Activated effector memory CD4-positive, alpha-beta T cell treated with Interleukin-2 at 50 U/mL for 16 hours (primary cell): ENCODE measurements at places on chromosomes 6 and 20.

DNA sequence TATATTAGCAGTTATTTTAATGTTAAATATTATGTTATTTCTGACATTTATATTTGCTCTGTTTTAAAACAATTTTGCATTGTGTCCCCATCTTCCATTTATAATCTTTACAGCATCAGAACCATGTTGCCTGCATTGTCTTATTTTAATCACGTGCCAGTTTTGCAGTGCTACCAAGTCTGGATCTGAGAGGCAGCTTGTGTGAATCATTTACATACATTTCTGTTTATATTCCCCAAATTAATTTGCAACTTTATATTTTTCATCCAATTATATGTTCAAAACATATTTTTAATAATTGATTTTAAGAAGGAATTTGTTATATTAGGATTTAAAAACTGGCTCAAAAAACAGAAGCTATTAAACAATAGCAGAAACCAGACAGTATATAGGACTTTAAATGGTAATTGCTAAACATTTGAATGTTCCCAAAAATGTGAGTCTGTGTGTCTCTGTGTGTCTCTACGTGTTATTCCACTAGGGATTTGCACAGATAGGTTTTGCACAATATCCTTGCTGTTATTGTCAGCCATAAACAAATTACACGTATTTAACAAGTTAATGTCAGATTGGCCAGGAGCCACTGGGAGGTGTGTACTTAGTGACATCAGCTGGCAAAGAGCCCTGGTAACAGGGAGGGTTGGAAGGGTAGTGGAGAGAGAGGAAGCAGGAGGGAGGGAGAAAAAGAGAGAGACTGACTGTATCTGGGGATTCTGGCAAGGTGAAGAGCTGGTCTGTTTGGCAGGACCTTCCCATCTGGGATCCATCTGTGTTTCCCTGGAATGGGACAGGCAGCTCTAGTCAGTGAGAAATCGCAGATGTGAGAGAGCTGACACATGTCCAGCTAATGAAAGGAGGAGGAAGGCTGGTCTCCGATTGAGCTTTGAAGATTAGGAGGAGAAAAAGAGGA, 72.1 kb downstream of the CBFA2T2 start:
- no peak for DNase-seq

DNA sequence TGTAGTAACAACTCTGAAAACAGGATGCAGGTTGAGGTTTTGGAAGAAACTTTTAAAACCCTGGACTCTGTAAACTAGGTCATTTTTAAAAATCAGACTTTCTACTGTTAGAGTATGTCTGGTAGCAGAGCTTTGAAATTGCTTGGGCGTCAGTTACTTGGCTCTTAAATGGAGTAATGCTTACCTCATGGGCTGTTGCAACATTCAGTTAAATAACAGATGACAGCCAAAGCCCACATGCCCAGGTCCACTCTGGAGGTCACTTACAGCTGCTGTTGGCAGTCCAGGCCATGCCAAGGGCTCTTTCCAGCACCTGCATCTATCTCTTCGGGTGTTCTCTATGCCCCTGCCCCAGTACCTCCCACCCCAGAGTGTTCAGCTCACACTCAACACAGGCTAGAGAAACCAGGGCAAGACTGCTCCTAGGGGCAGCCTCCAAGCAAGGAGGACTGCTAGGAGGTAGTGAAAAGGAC, 96.4 kb downstream of the BANF2 start:
- no peak for DNase-seq

- no peak for DNase-seq
These were observed 46.7 kb upstream of the MOCS1 start for GRCh38 chr6:39980839-39981580.

- no peak for DNase-seq
These were observed 197.4 kb downstream of the JARID2 start for GRCh38 chr6:15443119-15443830.

DNA sequence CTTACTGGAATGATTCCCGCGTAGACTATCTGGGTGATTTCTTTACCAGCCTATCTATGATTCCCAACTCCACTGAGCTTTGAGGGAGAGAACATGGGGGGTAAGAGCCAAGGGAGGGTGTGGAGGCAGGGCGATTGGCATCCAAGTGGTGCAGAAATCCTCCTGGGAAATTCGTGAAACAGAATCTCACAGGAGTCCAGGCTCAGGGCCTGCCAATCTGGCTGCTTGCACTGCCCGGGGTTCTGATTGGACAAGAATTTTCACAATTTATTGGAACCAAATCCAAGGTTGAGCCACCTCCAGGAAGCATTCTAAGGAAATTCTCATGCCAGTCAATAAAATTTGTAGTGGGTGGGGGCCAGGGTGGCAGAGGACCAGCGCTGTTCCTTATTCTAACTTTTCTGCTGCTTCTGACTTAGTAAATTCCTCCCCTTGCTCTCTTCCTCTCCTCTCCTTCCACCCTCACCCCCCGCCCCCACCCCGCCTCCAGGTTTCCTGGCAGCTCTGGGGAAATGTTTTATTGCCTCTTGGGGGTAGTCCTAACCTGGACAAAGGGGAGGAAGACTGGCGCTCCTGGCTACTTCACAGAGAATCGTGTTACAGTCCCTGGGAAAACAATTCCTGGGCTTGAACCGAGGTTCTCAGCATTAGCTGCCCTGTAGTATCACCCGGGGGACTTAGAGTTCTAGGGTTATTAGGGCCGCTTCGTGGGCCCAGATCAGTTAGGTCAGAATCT, 3.1 kb downstream of the BMP6 start:
- no peak for DNase-seq

DNA sequence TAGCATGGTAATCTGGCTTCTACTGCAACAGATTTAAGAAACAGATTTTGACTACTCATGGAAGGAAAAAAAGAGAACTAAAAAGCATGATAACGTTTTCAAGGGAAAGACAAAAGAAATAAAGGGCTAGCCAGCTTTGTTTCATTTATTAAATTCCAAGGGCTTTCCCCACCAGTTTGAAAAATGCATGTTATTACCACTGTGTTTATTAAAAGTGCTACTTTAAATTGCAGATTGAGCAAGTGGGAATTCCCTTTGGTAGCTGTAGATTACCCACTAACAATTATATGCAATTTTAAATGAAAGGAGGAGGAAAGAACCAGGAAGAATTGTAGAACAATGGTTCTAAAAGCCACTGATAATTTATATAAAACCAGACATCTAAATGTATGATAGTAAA, 40.6 kb upstream of the NHSL1 start:
- DNase-seq, result no peak

GRCh38 chr6:6610031-6610591, 21.6 kb downstream of the LY86 start:
- no peak for DNase-seq

DNA sequence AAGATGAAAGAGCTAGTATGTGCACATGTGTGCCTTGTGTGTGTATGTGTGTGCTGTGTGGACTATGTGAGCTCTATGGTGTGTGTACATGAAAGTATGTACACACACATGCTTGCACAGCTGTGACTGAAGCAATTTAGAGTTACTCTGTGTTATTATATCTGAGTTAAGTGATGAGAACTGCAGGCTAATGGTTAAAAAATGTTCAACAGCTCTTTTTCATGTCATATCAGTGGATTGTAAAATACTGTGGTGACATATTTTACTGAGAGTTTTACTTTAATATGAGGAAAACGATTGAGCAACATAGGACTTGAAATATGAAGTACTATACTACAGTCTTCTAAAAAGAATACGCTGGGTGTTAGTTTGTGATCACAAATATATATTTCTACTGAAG, 195.7 kb upstream of the KCNK16 start:
- no peak for DNase-seq

GRCh38 chr6:40347571-40348011, 239.6 kb downstream of the LRFN2 start:
- no peak for DNase-seq

DNA sequence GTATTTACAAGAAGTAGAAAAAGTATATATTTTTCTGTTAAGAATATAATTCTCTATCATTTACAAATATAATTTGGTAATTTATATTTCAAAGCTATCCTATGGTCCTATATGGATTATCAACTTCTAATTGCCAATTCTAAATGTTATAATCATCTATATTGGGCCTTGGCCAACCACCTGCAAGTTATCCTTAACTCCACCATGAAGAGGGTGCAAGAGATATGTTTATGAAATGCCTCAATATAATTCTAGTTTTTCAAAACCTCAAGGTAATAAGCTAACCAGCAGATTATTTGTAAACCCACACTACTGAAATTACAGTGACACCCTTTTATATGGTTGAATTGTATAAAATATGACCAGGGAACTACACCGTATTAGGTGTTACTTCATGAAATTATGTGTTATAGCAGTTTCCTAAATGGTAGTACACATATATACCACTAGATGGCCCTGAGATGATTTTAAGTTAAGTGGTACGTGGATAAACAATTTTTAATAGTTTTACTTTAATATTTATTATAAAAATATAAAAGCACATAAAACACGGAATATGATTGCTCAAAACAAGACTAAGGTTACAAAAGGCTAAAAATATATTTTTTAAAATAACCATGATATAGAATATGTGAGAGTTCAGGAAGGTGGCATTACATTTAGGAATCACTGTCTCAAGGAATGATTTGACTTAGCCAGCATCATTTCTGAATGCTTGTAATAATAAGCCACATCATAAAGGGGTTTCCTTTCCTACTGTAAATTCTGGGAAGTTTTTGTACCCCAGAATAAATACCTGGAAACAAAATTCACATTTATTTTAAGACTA, 9.8 kb upstream of the PNISR start:
- DNase-seq, result no peak
